ENCODE measurements at places on chromosomes 2 and 18.

GRCh38 chr2:23402205-23402740 lies 17.3 kb downstream of the KLHL29 start:
- DNase-seq, result no peak

GRCh38 chr18:50953822-50954221 lies 14.0 kb upstream of the ELAC1 start:
- DNase-seq, result no peak

GRCh38 chr2:48207201-48207641 lies 300.9 kb upstream of the FBXO11 start:
- DNase-seq, result no peak

DNA sequence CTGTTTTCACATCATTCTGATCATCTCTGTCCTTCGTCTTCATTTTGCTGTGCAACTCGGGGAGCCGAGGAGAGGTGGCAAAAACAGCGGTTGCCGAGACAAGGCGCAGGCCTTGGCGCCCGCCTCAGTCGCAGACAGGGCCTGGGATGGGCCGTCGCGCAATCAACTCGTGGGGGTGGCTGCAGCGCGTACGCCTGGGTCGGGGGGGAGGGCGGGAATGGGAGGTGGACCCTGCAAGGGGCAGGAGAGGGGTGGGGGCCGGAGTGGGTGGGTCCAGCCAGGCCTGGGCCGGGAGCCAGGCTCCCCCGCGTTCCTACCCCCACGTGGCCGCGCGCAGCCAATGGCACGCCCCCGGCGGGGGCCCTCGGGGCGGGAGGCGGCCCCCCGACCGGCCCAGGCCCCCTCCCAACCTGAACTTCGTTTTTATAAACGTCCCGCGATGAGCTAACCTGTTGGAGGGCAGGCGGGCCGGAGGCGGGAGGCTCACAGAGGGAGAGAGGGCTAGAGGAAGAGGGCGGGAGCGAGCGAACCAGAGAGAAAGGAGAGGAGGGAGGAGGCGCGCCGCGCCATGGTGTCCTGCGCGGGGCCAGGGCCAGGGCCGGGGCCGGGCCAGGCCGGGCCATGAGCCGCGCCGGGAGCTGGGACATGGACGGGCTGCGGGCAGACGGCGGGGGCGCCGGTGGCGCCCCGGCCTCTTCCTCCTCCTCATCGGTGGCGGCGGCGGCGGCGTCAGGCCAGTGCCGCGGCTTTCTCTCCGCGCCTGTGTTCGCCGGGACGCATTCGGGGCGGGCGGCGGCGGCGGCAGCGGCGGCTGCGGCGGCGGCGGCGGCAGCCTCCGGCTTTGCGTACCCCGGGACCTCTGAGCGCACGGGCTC lies at the start of gene HOXD13:
Gene HOXD13, plus strand, starts transcription at position 452 of the 875 bp plus-strand sequence. Its CDS starts 170 bp downstream, at position 622.
- DNase-seq, result no peak

DNA sequence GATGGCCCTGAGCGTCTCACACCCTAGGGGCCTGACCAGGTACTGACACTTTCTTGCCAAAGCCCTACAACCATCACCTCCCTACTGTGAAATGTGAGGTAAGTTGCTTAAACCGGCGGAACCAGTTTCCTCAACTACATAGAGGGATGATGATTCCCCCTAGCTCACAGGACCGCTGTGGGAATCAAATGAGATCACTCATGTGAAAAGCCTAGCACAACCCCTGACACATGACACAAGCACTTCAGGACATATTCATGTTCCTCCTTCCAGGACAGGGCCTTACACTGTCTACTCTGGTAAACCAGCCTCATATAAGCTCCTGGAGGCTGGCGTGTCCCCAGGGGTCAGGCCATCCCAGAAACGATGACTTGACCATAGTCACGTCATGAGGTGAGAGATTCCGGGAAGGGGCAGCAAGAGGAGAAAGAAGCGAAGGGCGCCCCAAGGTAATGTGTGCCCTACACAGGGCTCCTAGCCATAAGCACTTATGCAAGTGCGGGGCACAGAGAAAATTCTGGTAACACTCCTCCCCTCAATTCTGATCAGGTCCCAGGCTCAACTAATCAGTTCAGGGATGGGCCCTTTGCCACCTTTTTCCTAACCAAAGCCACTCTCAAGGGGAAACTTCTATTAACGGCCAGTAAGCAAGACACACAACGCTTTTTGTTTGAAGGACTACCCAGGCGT lies 49.5 kb downstream of the C2orf42 start:
- no peak for DNase-seq

DNA sequence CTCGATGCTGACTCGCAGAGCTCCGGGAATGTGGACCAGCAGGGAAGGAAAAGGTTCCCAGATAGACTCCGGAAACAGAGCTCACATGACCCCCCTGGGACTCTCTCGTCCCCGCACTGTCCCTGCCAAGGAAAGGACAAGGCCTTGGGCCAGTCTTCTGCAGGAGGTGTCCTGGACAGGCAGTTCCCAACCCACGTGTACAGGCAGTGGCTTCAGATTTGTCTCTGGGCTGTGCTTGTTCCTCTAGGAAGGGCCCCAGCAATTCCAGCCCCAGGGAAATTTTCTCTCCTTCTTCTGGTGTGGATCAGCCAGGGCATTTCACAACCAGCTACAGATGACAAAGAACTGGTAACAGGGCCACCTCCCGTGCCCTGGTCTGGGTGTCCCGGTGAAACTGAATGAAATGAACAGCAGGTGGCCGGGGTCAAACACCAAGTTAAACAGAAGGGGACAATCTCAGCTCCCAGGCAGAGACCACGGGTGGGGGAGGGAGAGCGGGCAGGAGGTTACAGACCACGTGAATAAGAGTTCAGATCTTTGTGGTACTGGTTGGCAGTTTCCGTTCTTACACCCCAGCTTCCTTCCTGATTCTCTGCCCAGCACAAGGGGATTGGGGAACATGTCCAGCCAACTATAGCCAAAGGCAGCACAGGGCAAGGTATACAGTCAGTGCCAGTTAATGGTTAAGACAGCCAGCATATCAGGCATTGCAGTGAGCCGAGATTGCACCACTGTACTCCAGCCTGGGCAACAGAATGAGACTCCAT lies 52.2 kb upstream of the CAB39 start:
- DNase-seq, result no peak
